ENCODE measurements at places on chromosomes 12 and 14.

DNA sequence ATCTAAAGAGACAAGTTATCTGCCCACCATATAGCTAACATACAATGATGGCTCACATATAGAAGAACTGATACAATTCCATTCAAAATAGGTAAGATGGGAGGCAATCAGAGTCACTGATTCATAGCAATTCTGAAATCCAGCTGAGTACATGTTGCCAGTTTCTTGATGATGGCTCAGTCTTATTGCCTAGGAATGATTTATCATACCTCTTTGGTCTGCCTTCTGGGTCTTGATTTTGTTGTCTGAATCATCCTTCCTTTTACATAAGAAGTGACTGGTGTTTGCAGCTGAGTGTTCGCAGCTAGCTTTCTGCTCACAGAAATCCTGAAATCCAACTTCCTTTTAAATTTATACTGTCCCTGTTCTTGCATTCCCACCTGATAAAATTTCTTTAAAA, 463.2 kb upstream of the MGAT4C start:
- DNase-seq: no peak

DNA sequence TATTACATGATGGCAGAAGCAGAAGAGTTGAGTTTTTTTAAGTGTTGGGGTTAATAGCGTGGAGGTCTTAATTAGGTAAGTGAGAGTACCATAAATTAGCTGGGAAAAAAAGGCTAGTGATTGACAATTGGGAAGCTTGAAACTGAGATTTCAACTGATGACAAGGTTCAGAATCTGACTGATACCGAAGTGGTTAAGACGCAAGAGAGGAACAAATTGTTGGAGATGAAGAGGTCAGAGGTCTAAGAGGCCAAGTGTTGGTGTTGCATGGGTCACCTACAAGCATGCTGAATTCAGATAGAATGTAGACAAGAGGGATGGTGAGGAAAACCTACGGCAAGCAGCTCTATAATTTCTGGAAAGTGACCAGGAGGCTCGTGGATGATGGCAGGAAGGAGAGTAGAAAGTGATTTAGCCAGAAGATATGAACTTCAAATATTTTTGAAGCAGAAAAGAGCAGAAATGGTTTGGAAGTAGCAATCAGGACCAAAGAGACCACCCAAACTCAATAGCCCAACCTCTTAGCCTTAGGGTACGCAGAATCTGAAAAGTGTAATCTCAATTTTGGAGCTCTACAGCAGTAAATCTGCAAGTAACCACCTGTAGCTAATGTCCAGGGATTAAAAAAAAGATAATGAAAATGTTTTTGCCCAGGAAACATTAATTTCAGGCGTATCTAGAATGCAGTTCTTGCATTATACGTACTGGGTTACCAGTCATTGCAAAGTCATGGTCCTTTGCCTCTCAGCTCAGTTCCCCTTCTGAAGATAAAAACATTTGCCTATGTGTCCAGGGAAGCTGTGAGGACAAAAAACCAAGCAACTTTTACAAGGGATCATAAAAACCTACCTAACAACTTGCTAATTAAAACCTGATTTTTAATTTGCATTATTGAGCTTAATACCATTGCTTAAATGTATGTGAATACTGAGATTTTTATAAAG, 1.7 kb upstream of the TMPO start:
- DNase-seq: no peak

- no peak for DNase-seq
These were observed 139.4 kb downstream of the SLC15A4 start for GRCh38 chr12:128684352-128684751.

- DNase-seq: no peak
These were observed 91.0 kb downstream of the LRRC74A start for GRCh38 chr14:76917158-76917596.

- no peak for DNase-seq
These were observed 66.9 kb upstream of the FGD4 start for GRCh38 chr12:32332446-32332845.

- no peak for DNase-seq
These were observed 272.9 kb downstream of the ADGRD1 start for GRCh38 chr12:131226345-131227265.

- no peak for DNase-seq
These were observed 218.6 kb upstream of the ATP2B1 start for GRCh38 chr12:89927226-89927698.

DNA sequence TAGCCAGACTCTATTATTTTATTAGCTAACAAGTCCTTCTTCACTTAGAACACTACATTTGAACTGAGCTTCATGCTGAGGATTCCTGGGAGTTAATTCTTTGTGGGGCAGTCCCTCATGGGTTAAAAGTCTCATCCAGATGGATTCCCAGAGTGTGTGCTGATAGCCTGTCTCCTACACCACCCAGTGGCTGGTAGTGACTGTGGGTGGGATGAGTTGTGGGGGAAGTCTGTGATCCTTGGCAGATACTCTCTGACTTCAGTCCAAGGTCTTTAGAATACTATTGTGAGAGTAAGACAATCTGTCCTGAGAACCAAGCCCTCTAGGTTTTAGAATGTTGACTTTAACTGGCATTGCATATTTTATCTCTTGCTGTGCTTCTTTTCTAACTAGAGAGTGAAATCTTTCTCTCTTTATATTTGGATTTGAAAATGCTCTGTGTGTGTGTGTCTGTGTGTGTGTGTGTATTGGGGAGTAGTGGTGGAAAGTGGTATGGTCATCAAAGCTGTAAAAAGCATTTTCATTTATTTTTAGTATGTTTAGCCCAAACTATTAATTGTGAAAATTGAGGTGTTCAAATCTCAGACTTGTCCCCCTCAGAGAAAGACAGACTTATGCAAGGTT, 37.3 kb downstream of the AKAP6 start:
- DNase-seq: no peak

DNA sequence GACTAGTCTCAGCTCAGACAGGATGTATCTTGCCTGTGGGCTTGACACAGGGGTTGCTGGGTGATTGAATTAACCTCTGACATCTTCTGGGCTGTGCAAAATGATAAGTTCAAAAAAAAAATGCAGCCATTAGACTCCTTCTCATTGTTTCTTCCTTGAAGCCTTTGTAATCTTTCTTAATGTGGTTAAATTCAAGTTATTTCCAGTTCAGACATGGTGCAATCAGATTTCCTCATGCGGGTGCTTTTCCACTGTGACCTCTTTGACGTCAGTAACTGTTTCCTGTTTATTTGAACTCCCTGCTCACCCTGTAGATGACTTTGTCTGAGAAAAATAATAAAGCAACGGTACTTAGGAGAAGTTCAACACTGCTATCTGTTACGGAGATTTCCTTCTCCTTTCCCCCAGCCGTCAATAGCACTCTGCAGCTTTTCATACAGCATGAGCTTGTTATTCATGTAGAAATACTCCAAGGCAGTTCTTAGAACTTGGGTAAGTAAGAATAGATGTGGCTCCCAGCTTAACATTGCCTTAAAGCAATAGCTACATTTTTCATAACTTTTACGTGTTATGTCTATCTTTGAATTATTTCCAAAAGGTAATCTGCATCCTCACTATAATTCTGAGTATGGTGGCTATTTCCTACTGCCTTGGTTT, 155.5 kb downstream of the PRKCH start:
- DNase-seq: no peak

DNA sequence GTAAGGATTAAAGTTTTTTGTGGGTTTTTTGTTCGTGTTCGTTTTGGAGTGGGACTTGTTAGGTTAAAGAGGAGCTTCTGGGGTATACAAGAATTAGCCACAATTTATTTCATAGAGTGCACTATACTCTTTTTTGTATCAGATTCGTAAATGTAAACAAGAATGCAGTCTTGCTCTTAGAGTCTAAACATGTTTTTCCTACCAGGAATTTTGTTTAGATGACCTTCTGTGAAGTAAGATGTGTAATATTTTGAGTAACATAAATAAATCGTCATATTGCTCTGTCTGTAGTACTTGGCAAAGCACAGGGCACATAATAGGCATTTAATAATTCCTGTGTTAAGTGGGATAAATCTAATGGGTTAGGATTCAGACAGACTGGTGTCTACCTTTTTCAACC, 9.6 kb downstream of the CNOT2 start:
- DNase-seq: no peak
